Pons (tissue), 1 donor: ENCODE measurements at places on chromosomes 5 and 9.

DNA sequence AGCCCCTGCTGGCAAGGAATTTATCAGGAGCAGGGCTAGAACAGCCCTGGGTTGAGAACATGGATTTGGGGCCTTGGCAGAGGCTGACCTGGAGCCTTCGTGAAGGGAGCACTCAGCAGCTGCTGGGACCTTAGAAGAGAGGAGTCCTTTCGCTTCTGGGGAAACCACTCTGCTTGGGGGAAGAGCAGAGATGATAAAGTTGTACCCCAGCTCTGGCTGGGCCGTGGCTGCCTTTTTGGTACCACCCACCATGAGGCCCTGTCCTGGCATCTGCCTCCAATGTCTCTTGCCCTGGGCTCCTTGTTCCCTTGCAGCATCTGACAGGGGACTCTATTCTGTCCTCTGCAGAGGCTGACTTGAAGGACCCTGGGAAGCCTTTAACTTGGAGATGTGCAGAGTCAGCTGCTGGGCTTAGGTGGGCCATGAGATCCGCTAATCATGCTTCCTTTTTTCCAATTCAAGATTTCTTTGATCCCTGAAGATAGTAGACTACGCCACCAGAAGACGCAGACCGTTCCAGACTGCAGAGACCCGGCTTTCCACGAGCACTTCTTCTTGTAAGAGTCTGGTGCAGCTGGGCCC is 20.2 kb downstream of the RGS3 start:
- DNase-seq, result no peak

DNA sequence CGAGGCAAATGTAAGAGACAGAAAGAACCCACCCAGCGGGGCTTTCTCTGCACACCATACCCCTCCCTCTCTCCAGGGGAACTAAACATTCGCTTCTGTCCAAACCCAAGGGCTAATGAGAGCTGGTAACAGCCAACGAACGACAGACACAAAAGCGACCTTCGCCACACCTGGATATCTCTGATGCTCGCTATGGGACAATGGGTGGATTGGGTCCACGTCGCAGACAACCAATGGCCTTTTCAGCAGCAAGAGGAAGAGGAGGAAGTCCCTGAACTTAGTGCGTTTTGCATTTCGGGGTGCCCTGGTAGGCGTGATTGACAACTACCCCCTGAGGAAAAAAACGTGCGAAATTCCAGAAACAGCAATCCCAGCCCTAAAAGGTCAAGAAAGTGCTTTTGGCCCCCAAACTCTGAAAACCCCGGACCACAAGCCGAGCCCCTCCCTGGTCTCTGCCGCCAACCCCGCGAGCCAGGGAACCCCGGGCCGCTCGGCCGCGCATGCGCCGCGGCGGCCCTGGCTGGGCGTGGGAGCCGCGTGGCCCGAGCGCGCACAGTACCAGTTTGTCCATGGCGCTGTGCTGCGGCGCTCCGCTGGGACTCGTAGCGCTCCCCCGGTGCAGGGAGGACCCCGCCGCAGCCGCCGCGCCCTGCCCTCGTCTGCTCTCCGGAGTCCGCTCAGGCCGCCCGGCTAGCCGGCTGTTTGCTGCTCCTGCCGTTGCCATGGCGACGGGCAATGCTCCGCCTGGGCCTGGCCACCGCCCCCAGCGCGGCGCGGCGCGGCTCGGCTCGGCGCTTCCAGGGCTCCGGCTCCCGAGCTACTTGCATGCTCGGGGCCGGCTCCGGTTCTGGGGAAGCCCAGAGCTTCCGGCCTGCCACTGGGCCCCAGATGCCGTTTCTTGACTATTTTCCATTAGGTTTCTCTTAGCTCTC is 66.9 kb upstream of the DNAH5 start:
- peak; percentile 58 for DNase-seq

DNA sequence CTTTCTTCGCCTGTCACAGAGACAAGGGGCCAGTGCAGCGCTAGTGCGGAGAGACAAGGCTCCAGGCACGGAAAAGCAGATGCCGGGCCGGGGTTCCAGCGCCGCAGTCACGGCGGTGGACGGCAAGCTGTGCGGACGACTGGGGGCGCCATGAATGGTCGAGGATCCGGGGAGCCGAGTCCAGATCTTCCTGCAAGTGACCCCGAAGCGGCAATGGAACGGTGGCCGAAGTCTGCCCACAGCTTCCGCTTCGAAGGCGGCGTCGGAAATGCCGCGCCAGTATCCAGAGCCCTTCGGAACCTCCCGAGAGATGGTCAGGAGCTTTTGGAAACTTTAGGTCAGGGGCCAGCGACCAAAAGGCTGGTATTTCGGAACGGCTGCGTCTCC is 601 bp upstream of the FAF2 start:
- no peak for DNase-seq

DNA sequence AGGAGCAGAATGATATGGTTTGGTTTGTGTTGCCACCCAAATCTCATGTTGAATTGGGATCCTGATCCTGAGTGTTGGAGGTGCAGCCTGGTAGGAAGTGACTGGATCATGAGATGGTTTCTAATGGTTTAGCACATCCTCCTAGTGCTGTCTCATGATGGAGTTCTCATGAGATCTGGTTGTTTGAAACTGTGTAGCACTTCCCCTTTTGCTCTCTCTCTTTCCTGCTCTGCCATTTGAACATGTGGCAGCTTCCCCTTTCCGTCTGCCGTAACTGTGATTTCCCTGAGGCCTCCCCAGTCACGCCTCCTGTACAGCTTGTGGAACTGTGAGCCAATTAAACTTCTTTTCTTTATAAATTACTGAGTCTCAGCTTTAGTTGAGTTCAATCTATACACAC is 756.8 kb upstream of the CDH6 start:
- no peak for DNase-seq

GRCh38 chr9:123620239-123620638 is 264.2 kb downstream of the CRB2 start:
- no peak for DNase-seq

GRCh38 chr9:135255841-135256580 is 168.5 kb downstream of the OLFM1 start:
- DNase-seq, result no peak

GRCh38 chr9:106583751-106584150 is 279.2 kb upstream of the ZNF462 start:
- no peak for DNase-seq

- no peak for DNase-seq
Measured at GRCh38 chr9:8134635-8135034, 335.1 kb upstream of the DMAC1 start.

GRCh38 chr9:133505901-133506652 is 18.7 kb downstream of the MYMK start:
- DNase-seq, result no peak
